ENCODE measurements at places on chromosomes 4 and X.
A peak's percentile ranks its signal among the peaks of the same experiment; 100 is the strongest.

- no peak for DNase-seq
These were observed 51.2 kb downstream of the TBC1D14 start for GRCh38 chr4:6960628-6961412.

- no peak for DNase-seq
These were observed 143.3 kb upstream of the KCNIP4 start for GRCh38 chr4:22091906-22092305.

DNA sequence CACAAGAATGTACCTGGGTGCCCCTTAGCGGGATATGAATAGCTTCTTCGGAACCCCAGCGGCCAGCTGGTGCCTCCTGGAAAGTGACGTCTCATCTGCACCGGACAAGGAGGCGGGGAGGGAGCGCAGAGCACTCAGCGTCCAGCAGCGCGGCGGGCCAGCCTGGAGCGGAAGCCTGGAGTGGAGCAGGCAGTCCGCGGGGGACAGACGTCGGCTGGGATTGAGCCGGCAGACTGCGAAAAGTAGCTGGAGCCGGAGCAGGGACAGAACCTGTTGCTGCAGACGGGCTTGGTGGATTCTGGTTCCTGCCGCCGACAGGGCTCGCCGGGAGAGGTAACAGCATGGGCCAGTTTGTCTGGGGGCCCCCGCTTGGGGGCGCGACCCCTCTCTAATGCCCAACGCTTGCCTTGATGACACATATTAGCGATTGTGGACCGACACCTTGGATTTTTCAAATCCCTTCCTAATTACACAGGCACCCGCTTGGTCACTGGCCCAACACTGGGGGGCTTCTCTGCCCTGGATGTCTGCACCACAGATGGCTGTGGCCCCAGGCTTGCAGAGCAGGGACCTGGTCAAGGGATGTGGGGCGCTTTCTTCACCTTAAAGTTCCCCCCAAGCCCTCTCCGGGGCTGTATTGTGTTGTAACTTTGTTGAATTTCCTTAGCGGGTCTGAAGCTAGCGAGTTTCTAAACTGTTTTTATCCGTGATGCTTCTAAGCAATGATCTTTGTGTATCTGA, at the start of gene NPFFR2:
NPFFR2 (plus strand) TSS at position 133 of the 741 bp plus-strand sequence. CDS start 96,592 bp downstream, outside the sequence.
- DNase-seq = no peak

DNA sequence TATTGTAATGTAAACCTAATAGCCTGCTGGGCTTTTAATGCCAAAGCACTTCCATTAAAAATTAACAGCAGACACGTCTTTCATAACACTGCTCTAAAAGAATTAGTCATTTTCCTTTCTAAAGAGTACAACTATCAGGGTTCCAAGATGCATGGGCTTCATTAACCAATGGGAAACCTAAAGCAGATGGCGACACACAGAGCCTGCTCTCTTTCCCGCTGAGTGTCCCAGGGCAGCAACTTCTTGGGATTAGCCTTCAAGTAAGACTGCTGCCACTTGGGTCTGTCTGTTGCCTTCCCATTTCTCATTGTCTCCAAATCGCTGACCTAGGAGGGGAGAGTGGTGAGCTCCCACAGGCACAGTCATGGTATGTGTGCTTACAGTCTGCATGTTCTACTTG, 14.0 kb upstream of the PHKA2 start:
- no peak for DNase-seq

GRCh38 chrX:71420686-71421085, 54.5 kb downstream of the TAF1 start:
- no peak for DNase-seq

DNA sequence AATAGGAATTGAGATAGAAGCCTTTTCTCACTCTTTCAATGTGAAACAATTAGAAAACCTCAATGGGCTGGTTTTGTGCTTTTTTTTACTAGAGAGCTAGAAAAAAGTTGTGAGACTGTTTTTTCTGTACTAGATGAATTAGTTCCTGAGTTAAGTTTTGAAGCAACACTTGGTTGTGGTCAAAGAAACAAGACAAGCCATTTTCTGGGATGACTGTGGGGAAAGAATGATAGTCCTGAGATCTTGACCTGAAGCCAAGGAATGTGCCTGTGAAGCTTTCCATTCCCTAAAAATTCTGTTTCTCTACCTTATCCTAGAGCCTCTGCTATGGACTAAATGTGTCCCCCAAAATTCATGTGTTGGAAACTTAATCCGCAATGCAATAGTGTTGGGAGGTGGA, 157.8 kb upstream of the TLL1 start:
- no peak for DNase-seq

GRCh38 chr4:98720871-98721480, 62.6 kb upstream of the TSPAN5 start:
- DNase-seq = no peak

GRCh38 chrX:30161043-30161442, 54.3 kb upstream of the MAGEB2 start:
- DNase-seq = no peak

- no peak for DNase-seq
These were observed 13.4 kb upstream of the ETDC start for GRCh38 chrX:135295944-135296305.

- no peak for DNase-seq
These were observed 18.5 kb upstream of the RBM47 start for GRCh38 chr4:40648131-40648530.

DNA sequence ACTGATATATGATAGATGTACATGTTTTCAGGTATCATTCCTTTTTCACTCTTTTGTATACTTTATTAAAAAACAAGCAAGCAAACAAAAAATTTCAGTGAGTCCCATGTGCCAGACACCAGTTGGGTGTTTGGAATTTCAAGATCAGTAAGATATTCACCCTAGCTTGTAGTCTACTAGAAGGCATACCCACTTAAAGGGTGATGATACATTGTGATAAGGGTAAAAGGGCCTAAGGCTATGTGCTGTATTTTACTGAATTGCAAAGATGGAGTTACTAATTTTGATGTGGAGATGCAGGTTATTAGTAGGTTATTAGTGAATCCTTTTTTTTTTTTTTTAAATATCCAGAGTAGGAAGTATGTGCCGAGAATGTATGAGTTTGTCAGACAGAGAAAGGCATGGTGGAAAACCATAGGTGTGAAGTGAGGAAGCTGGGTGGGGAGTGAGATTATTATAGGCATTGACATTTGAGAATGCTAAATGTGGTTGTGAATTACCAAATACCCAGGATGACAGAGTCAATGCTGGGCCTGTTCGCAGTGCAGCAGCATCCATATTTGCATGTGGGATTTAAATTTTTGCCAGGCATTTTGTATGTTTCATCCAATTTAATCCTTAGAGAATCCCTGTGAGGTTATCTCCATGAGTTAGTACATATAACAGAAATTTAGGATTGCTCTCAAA, 10.1 kb downstream of the STIM2 start:
- no peak for DNase-seq

DNA sequence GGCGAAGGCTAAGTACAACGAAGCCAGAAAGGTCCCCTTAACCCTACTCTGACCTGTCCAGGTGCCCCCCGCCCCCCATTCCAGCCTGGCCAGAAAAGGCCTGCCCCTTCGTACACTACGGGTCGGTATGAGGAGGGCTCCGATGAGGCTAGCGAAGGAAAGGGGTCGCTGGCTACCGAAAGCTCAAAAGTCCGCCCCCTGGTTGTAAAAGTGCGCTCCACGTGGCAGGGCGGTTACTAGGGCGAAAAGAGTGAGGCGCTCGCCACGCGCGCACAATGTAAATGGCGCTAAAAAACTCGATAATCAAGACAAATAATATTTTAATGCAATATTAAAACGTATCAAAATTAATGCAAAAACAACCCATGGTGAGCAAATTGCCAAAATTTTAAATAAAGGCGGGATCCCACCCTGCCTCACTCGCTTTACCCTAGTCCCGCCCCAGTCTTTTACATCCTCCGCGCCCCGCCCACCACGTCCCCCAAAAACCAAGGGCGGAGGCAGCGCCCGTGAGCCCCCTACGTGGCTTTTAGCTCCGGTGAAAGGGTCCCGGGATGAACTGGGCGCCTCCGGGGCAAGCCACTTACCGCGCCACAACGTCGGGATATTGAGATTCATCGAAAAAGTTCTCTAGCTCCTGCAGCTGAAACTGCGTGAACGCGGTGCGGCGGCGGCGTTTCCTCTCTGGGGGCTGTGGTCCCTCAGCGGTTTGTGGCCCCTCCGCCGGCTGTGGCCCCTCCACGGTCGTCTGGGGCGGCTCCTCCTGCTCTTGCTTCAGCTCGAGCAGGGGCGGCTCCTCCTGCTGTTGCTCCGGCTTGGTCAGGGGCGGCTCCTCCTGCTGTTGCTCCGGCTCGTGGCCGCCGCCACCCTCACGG, 929 bp downstream of the ESX1 start:
- no peak for DNase-seq

DNA sequence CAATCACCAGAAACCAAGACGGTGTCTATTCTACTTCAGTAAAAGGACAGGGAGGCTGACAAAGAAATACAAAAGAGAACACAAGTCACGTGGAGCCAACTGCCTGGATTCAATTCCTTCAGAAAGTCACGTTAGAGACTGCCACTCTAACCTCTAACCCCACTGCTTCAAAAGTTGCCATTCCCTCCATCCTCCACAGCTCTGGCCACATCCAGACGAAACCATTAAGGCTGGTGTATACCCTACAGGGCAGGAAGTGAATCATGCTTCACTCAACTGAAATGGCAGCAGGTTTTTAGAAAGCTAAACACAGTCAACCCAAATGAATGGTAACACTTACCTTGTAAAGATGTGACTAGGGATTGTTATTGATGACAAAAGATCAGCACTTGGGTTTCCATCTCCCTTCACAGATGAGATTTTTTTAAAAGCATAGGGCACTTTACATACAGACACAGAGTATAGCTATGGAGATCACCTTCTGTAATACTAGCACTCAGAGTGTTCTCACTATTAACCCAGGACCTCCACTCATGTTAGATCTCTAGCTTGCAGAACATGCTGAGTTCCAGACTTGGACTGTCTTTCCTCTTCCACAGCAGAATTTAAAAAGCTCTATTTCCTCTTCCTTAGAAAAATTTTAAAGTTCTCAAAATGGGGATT, 37.4 kb downstream of the MAML3 start:
- no peak for DNase-seq

DNA sequence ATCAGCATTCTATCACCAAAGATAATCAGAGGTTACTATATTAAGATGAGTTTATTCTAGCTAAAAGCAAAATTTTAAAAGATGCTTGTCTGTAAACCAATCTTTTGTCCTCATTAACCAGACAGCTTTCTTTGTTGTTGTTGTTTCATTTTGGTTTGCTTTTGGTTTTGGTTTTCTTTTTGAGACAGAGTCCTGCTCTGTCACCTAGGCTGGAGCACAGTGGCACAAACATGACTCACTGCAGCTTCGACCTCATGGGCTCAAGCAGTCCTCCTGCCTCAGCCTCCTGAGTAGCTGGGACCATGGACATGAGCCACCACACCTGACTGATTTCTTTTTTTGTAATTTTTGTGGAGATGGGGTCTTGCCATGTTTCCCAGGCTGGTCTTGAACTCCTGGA, 102.9 kb downstream of the COX18 start:
- no peak for DNase-seq

GRCh38 chr4:143616771-143617170, 83.7 kb downstream of the FREM3 start:
- DNase-seq = no peak

GRCh38 chr4:11480683-11481082, 52.0 kb upstream of the HS3ST1 start:
- no peak for DNase-seq

DNA sequence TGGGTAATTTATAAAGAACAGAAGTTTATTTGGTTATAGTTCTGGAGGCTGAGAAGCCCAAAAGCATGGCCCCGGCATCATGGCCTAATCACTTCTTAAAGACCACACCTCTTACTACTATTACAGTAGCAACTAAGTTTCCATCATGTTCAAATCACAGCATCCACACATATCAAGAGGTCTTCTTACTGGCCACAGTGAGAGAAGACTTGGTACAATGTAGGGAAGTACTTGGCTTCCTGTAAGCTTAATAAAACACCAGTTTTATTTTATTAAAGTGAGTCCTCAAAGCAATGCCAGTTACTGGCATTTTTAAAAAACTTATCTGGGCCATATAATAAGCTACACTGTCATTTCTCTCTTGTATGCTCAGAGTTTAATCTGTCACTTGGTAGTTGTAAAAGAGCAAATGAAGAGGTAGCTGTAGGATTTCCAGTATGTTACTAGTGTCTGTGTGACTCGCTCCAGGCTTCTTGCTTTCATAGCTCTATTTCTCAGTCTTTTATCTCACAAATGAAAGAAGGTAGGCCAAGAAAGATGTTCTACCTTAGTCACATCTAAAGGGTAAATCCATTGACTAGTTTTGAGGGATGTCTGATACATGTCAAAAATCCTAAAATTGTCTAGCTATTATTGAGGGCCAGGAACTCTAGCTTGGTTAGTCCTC, 159.2 kb upstream of the CPEB2 start:
- DNase-seq = no peak

DNA sequence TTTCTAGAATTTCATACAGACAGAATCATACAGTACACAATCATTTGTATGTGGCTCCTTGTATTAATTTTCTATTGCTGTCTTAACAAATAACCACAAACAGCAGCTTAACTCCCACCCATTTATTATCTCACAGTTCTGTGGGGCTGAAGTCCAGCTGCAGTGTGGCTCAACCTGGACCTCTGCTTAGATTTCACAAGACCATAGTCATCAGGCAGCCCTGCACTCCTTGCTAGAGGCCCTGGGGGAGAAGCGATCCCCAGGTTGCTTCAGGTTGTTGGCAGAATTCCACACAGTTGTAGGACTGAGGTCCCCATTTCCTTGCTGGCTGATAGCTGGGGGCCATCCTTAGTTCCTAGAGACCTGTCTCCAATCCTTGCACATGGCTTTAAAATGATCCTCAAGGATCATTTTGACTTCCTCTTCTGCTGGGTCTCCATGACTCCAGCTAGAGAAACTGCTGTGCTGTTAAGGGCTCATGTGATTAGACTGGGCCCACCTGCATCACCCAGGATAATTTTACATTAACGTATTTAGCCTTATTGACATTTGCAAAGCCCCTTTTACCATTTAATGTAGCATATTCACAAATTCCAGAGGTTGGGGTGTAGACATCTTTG, 60.9 kb upstream of the SMAD1 start:
- DNase-seq = no peak

DNA sequence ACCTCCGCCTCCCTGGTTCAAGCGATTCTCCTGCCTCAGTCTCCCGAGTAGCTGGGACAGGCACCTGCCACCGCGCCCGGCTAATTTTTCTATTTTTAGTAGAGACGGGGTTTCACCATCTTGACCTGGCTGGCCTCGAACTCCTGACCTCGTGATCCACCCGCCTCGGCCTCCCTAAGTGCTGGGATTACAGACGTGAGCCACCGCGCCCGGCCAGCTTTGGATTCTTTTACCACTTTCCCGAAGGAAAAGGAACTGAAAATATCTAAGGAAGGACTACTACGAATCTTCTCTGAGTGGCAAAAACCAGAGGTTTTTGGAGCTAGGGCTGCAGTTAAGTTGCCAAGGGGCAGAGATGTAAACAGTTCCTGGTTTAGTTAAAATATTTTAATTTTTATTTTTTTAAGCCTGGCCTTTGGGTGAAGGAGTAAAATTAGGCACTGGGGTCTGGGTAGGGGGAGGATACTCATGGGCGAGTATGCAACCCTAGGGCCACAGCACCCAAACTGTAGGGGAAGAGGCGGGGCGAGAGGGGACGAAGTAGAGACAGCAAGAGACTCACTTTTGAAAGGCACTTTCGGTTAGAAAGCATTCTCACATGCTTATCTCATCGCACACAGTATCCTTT, 525 bp upstream of the CISD2 start:
- peak; percentile 8 for DNase-seq

- no peak for DNase-seq
These were observed 97.2 kb upstream of the METTL14 start for GRCh38 chr4:118587946-118588345.
